ENCODE measurements at places on chromosomes 12 and 14. TPM values are rescaled to one million over a fixed set of nuclear protein-coding genes. Genes with fewer than 3 reads are reported as not detected.

HCAR1 gene
- total RNA-seq, result not detected

GSC gene
- total RNA-seq, result not detected

FBLN5 gene
- 9.7 TPM for total RNA-seq

PARPBP gene
- total RNA-seq, result 15.6 TPM

GPR65 gene
- 0.28 TPM for total RNA-seq

KRT7 gene
- total RNA-seq, result 0.54 TPM

FICD gene
- 11.3 TPM for total RNA-seq

FBXO21 gene
- total RNA-seq, result 61.7 TPM

PRIMA1 gene
- total RNA-seq, result not detected

TAS2R13 gene
- total RNA-seq, result 0.90 TPM

ADIPOR2 gene
- 24.9 TPM for total RNA-seq

ARHGAP9 gene
- total RNA-seq, result 0.18 TPM

TOMM20L gene
- not detected for total RNA-seq

NRXN3 gene
- total RNA-seq, result 4.8 TPM

ZBTB42 gene
- 1.1 TPM for total RNA-seq

TAS2R19 gene
- total RNA-seq, result 8.1 TPM

KRT3 gene
- not detected for total RNA-seq

TMEM132C gene
- total RNA-seq, result not detected

TRIAP1 gene
- 19.2 TPM for total RNA-seq

MMP19 gene
- total RNA-seq, result 8.6 TPM

RHOF gene
- total RNA-seq, result 3.0 TPM

ACVRL1 gene
- 5.8 TPM for total RNA-seq

CDCA3 gene
- 23.5 TPM for total RNA-seq

RPL10L gene
- total RNA-seq, result not detected

IQSEC3 gene
- total RNA-seq, result not detected

AHNAK2 gene
- total RNA-seq, result 7.9 TPM
